ENCODE measurements at places on chromosomes 4 and X.

DNA sequence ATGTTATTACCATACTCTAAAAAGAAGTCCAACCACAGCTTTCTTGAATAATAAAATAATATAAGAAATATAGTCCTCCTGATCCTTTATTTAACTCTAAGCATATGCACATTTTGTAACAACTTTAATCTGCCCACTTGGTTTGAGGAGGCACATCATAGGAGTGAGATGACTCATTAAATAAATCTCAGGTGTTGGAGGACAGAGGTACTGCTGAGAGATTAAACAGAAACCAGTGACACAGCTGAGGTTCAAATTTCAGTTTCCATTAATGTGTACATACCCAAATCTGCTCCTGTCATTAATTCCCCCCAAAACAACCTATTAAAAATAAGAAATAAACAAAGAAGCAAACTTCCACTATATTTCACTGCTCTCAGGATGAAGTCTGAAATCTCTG, 211.0 kb downstream of the KCTD8 start:
- DNase-seq = no peak

DNA sequence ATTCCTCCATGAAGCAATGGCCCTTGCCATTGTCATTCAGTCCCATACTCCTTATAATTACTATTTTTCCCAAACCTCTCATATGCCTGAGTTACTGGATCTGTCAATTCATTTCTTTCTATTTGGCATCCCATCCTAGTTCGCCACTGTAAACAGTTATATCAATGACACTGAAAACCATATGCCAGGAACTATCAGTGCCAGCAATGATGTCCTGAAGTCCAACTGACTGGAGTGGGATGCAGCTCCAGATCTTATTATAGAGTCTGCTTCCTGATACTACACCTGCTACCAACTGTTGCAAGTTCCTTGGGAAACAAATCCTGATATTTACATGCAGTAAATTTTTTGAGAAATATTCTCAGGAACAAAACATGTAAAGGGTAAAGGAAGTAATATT, 27.0 kb upstream of the BANK1 start:
- DNase-seq = no peak

- no peak for DNase-seq
Measured at GRCh38 chr4:29153642-29154041, 1566.5 kb upstream of the PCDH7 start.

DNA sequence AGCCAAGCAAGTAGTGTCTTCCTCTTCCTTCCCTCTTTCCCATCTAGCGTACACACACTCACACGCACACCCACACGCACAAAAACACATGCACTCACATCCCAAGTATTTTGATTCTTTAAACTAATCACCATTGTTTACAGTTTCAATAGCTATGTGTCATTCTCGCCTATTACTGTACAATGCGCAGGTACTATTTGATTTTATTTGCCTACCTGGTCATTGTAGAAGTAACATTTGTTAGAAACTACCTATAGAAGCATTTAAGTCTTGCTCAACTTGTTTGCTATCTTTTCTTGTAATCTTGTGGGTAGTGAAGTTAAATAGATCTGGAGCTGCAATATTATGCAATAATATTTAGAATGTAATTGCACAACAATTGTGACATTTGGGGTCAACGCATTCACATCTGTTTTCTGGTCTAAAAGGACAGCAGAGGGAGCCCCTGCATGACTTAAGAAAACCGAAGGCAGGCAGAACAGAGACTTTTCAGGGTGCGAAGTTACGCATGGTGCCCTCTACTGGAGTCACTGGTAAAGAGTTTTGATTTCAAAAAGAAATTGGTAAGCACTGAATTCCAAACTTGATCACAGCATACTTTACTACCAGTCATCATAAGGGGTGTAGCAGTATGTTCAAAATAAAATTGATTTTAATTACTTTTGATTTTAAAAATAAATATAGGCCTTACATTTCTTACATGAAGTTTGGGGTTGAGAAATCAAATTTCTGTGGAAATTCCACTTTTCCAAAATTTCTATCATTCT, 503.3 kb upstream of the FAM241A start:
- DNase-seq = no peak

DNA sequence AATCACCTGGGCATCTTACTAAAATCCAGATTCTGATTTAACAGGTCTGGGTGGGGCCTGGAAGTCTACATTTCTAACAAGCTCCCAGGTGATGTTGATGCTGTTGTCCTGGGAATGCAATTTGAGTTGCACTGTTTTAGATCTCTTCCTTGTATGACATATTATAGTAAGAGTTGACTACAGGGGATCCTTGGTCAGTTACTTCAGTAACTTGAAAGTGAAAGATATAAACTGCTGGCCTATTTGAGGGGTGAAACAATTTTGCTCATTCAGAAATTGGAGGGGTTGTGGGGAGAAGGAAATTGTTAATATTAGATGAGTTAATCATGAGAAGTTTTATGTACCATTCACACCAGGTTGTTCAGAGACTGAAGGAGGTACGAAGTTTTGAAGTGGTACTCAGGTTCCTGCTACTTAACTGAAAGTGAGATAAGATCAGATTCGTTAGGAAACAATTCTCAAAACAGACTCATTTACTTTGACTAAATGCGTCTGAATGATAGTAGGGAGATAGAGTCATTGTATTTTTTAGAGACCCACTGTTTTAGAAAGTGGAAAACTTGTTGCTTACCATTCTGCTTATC, 12.5 kb downstream of the SH2D1A start:
- DNase-seq = no peak

GRCh38 chr4:120671538-120671937, 251.0 kb downstream of the PRDM5 start:
- no peak for DNase-seq

- no peak for DNase-seq
Measured at GRCh38 chrX:21708116-21708515, 49.8 kb downstream of the SMPX start.

- no peak for DNase-seq
Measured at GRCh38 chrX:17464194-17464593, 89.2 kb downstream of the NHS start.

DNA sequence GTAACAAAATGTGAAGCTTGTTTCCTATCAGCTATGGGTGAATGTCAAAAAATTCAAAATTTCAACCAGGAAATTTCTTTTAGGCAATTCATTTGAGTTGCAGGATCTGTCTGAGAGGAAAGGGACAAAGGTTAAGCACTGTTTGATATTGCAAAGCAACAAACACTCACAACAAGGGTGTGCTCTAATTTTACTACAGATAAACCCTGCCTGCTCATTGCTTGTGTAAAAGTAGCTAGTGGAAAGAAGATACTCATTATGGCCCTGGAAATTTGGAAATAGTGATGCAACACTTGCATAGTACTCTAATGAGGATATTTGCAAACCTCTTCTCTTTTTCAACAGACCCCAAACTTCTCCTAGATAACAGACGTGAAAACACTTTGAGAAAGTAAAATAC, 27.1 kb downstream of the FAM47E start:
- DNase-seq = no peak

GRCh38 chrX:103556963-103557612, 28.2 kb upstream of the TCEAL4 start:
- no peak for DNase-seq

DNA sequence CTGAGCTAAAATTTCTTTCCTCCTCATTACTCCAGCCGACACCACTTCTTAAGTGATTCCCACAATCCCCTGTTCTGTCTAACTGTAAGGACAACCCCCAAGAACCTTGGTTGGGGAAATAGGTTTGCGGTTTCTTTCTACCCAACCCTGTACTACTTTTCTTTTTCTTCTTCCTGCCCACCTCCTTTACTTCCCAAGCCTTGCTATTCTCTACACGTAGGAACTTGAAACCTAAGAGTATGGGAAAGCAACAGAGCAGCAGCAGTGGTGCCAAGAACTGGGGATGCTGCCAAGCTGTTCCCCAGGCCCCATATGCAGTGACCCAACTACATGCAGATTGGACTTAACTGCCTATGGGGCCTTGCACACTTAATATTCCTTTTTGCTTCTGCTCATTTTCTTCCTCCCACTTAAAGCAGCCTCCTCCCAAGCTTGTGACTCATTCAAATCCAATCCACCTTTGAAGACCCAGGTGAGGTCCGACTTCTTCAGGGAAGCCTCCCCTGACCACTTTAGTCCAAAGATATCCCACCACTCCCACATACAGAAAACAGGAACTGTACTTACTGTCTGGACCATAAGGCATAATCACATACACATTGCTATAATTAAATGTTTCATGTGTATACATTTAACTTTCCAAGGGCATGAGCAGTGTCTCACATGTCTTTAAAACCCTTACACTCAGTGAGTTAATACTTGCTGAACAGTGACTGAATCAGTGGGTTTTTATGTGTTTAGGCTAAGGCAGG, 1.7 kb downstream of the FAM120C start:
- DNase-seq = no peak

GRCh38 chr4:180913750-180914149, 1329.5 kb upstream of the TENM3 start:
- no peak for DNase-seq

DNA sequence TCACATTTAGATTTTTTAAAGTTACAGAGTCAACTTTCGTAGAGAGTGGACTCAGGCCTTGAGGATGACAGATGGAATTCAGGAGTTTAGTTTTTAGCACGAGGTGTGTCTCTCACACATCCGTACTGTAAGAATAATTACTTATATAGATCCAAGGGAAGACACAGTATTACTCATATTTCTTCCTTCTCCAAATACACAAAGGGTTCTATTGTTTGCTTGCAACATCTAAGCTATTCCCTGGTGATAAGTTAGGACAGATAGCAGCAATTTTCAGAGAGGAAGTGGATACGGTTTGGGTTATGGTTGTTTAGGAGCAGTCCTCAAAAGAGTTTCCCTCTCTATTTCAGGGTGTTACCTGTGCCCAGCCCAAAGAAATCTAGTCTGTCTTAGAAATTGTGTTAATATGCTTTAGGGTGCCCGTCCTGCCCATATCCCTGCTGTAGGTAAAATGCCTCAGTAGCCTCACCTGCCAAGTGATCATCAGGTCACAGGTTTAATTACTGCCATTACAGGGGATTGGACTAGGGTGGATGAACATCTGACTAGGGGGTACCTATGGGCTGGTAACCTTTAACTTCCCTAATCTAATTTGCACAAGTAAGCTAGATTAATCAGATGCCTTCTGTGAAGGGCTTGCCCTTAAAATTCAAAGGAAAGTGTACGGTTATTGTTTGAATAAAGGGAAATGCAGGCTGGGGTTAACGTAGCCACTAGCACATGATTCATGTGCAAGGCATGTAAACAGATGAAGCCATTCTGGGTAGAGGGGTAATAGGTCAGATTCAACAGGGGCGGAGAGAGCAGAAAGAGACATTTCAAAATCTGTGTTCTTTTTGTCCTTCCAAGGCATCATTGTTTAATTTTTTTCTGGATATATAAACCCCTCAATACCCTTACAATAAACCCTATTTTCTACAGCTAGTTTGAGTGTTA, 8.7 kb upstream of the PPP3CA start:
- DNase-seq = no peak

DNA sequence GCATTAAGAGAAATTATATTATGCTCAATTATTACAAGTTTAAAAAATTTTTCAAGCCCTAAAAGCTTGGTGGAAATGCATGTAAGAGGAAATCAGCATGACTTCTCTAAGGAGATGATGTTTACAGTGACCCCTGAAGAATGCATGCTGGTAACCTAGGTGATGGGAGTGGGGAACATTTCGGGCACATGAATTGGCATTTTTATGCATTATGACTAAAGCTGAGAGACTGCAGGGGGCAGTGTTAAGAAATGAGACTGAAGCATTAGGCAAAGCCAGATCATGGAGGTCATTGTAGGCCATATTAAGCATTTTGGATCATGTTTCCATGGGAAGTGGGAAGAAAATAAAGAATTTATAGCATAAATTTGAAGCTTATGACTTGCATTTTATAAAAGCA, 421.3 kb downstream of the FAT4 start:
- DNase-seq = no peak

- no peak for DNase-seq
Measured at GRCh38 chr4:98623126-98623802, 35.1 kb downstream of the TSPAN5 start.

DNA sequence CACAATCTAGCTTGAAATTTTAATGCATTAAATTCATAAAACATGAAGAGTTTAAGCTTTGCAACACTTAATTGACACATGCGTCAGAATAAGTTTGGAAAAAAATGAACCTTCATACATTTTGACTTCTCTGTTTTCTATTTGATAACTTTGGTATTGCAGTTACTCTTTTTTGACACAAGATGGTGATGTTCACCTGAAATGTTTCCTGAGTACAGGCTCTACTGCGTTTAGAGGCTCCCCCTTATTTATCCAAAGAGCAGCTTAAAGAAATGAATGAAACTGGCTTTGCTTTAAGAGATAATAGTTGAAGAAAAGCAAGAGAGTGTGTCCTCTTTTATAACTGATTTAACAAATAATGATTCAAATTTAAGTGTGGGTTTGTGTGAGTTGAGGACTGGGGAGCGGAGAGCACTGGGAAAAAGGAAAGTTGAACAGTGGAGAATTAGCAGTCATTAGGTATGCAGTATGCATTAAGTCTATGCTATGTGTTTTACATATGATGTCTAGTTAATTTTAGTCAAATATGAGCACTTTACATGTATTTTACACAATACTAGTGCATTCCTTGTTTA, 180.6 kb upstream of the NUDT6 start:
- no peak for DNase-seq

- DNase-seq = no peak
Measured at GRCh38 chr4:184968366-184968765, 49.9 kb upstream of the HELT start.

Data from activated CD4-positive, alpha-beta T cell treated with anti-CD3 and anti-CD28 coated beads for 4 hours (primary cell).